ENCODE measurements at places on chromosomes 13 and 19. TPM values are rescaled to one million over a fixed set of nuclear protein-coding genes. Genes with fewer than 3 reads are reported as not detected.

DNA sequence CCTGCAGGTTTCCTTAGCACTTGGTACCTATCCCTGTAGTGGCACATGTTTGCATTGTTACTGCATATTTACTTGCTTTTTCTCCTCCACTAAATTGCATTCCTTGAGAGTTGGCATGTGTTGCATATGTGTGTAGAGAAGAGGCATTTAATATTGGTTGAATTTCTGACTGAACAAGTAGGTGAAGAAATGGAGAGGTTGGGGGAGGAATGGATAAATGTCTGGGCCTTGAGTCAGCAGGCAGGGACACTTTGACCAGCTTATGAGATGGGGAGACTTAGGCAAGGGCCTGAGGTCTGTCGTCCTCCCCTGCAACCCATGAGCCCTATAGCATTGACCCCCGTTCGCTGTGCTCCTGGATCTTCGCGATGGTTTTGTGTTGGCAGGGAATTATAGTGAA, 2.0 kb upstream of the GPR18 start:
- DNase-seq = no peak

RFPL4AL1 gene
- total RNA-seq = not detected

GRCh38 chr19:37991841-37992248, 84.8 kb downstream of the SIPA1L3 start:
- no peak for DNase-seq

GRCh38 chr13:44373601-44374347, at the start of gene SERP2:
TSS of gene SERP2 (plus strand) at chr13:44373824. CDS start at chr13:44374026, 202 bp downstream.
- no peak for DNase-seq

DNA sequence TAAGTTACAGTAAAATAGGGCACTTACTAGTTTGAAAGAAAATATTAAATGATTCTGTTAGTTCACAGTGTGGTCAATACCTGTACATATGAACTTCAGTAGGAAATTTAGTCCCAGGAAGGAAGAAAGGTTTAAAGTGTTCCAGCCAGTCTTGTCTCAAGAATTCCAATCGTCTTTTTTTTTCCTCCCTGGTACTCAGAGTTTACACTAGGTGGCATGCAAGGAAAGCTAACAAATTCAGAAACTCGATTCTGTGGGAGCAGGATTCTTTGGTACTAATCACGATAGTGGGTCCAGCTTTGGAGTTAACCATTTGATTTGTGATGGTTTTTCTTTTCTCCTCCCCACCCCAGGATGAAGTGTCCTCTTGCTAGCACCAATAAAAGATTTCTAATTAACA, 43.6 kb downstream of the POLR1D start:
- peak; percentile 38 for DNase-seq

DNA sequence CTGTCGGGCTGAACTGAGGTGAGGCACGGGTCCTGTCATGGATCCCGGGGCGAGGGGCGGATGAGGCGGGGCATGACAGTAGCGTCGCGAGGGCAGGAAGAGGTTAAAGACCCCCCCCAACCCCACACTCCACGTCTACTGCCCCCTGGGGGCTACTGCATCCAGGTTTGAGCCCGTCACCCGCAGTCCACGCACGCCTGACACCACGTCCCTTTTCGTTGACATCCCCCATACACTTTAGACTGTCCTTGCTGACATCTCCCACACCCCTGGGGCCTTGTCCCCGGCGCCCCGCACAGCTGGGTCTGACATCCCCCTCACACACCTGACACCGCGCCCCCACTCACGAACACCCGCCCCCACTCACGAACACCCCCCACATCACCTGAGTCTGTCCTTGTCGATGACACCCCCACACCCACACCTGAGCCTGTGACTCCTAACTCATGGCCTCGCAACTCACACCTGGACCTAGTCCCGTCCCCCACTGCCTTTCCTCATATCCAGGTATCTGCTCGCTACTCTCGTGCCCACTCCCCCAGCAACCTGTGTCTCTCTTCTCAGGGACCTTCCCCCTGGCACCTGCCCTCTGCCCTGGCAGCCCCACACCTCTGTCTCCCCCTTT, 416 bp downstream of the SLC25A42 start:
- no peak for DNase-seq

DNA sequence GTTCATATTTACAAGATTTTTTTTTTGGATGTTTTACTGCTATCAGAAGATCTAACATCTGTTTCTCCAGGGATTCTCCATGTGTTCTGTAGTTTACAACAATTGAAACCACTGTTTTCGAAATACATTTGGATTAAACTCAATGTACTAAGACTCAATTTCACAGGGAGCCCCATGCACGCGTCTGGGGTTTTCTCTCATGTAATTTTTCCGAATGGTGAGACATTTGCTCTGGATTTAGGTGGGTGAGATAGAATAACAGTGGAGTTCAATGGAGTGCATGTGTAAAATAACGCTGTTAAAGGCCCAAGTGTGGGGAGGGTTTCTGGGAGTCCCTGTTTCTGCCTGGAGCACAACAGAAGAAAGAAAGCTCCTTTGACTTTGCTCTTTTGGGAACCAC, 330.3 kb downstream of the TSHZ3 start:
- DNase-seq = no peak

GRCh38 chr13:76349700-76350099, 536.5 kb downstream of the KCTD12 start:
- DNase-seq = peak; percentile 20

SLITRK6 gene
- total RNA-seq = not detected

GRCh38 chr13:82477436-82477835, 1404.8 kb downstream of the SLITRK1 start:
- no peak for DNase-seq

DNA sequence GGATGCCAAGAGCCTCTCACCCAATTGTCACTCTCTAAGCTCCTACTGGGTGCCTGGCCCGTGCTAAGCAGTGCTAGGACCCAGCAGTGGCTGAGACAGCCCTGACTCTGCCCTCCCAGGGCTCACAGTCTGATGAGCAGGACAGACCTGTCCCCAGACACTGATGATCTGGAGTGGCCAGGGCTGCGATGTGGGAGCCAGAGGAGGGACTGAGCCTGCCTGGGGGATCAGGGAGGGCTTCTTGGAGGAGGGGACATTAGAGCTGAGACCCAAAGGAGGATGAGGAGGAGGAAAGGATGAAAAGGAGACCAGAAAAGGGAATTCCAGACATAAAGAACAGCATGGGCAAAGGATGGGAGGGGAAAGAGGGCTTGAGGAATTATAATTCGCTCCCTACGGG, 6.6 kb downstream of the ERCC1 start:
- no peak for DNase-seq

- peak; percentile 97 for DNase-seq
Observed at GRCh38 chr13:98977568-98978265, at the start of gene DOCK9. TSS of gene DOCK9 (minus strand) at chr13:98978064. CDS start at chr13:98977909, 155 bp downstream.

GRCh38 chr19:57947419-57948134, at the start of gene ZNF256:
TSS of gene ZNF256 (minus strand) at chr19:57947706. CDS start at chr19:57947474, 232 bp downstream.
- DNase-seq = peak; percentile 97

ZNF610 gene
- total RNA-seq = 4.4 TPM

- DNase-seq = no peak
Observed at GRCh38 chr13:110164706-110165105, 142.3 kb downstream of the COL4A1 start.

APOC4 gene
- total RNA-seq = not detected

DNA sequence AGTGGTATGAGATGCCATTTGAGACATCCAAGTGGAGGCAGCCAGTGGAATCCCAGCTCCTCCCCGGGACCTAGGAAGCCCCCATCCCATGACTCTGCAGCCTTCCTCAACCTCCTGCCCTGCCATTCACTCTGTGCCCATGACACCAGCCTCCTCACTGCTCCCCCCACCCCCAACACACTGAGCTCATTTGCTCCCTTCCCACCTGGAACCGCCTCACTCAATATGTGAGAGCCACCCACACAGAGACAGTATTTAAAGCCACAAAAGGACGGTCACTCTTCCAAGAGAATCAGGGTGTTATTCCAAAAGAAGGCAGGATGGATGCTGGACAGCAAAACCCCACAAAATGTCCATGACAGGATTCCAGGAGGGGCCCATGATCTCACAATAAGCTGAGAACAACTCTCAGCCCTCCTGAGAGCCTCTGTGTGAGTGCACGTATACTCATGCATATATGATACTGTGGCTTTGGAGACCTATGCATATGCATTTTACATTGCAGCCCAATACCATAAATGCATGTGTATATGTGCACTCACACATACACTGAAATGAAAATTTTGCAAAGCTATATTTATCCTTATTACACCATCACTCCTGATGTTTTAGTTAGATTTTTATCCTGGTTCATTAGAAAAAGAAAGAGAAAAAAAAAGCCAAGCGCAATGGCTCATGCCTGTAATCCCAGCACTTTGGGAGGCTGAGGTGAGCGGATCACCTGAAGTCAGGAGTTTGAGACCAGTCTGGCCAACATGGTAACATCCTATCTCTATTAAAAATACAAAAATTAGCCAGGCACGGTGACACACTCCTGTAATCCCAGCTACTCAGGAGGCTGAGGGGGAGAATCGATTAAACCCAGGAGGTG, 10.8 kb upstream of the RANBP3 start:
- DNase-seq = no peak

SCGB2B2 gene
- 0.24 TPM for total RNA-seq

DNA sequence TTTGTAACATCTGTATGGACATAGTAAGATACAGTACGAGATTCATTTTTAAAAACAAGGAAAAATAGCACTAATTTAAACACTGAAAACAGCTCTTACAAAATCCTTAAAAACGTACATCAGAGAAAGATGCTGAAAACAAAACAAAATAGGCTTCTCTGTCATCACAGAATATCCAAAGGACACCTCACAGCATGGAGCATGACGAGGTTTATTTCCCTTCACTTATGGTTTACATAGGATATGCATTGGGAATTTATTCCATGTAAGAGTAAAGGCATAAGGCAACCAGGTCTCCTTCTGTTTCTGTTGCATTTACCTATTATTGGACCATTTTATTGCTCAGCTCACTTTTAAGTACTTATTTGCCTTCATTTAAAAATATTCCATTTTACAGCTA, 3.0 kb downstream of the KCTD12 start:
- DNase-seq = no peak

GRCh38 chr13:88472316-88472715, 801.1 kb downstream of the SLITRK5 start:
- no peak for DNase-seq

ELSPBP1 gene
- not detected for total RNA-seq

PRR20B gene
- not detected for total RNA-seq

DNA sequence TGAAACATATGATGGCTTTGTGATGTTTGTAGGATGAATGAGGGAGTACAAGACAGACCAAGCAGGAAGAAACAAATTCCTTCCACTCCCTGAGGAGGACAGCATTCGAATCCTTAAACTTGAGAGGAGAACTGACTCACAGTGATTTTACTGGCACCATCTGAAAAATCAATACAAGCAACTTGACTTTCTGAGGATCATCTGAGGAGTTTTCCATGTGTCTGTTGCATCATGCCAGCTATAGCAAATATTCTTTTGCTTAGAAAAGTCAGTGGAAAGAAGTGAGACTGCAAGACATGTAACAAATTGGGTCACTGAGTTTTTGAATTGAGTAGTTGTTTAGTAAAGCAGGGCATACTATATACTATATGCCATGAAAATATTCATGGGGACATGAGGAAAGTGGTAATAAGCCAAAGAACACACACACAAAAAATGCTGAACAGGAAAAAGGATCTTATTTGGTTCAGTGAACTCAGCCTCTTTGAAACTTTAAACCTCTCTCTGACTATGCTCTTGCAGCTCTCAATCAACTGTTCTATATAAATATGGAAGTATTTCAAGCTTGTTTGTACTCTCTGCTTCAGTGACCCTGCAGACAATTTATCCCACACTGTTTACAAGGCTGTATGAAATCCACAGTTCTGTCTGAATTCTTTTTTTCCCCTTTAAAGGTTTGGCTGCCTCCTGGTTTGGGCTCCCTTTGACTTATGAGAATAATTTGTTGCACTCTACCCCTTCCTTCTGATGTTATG, 35.5 kb downstream of the SERTM1 start:
- no peak for DNase-seq

DNA sequence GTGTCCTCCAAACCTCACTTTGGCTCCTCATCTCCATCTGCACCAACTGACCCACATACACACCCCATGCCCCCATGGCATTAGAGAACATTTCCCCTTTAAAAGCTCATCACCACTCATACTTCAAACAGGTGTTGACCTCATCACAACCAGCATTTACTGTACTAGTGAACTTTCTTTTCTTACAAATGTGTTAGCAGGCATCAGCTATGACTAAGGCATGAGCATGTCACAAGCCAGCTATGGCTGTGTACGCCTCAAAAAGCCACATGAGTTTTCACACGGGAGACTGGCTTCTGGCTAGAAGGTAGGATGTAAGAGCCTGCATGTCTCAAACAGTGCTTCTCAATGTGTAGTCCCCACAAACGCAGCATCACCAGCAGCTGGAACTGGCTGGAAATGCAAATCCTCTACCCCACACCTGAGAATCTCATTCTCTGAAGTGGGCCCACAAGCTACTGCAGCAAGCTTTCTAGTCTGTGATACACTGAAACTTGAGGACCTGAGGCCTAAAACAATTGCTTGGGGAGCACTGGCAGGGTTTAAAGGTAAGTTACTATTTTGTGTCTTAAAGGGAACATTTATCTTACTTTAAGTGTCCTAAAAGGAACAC, 66.8 kb downstream of the TUBGCP3 start:
- peak; percentile 16 for DNase-seq

OR7C1 gene
- 0.05 TPM for total RNA-seq

DNA sequence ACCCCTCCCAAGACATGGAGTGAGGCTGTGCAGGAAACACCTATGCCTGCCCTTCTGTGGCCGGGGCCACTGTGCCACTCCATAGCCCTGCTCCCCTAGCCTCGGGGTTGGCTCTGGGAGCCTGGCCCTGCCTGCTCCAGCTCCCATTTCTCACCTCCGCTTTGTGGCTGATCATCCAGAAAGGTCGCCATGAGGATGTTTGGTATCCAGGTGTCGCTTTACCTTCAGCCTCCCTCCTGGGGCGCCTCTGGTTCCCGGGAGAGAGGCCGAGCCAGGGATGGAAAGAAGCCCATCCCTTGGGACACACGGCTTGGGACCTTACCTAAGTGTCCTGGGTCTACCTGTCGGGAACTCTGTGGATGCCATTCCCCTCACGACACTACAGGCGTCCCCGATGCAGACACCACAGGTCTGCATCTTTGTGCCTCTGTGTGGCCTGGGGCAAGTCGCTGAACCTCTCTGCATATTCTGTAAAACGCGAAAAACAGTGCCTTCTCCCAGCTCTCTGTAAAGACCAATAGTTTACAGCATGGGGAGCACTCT, 3.4 kb upstream of the MCF2L start:
- DNase-seq = no peak

DNA sequence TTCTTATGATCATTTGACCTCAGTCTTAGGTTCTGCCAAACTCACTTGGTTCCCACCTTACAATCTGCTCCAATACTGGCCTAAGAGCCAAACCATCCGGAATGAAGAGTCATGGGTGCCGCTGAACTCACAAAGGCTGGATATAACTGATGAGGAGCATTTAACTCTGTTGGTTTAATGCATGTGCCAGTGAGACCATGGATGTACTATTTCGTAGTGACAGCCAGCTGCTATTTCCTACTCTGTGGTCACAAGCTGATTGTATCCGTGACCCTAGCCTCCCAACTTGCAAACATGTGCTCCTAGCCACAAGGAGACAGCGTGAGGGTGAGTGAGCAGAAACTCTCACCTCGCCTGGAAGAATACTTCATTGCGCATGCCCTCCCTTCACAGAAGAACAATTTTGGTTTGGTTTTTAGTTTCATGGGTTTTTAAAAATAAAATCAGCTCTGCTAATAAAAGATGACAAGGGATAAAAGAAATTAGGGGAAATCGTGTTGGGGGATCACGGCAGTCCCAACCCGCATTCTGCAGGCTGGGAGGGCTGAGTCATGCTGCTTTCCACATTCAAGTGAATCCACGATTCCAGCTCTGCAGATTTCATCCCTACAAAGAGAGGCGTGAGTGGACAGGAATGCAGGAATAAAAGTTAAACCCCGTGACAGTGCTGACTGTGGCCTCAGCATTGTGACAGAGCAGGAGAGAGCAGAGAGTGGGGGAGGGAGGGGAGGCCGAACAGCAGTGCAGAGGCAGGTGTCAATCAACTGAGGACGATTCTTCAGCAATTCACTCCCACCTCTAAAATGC, 66.8 kb upstream of the RAP2A start:
- peak; percentile 96 for DNase-seq
